ENCODE measurements at places on chromosomes 4 and X.

DNA sequence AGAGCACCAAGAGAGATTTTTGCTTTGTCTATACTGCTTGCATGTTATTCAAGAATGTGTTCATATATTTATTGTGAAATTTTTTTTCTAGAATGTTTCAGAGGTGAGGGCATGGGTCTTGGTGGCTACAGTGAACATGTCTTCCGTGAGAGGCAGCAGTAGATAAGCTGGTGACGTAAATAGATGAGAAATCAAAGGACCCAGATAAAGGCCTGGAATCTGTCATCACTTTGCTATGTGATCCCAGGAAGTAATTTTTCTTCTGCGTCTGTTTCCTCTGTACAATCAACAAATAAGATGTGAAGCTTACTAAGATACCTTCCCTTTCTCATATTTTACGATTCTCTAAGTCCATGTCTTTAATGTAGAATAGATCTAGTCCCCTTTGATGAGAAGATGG lies 129.1 kb downstream of the COL4A6 start:
- DNase-seq, result no peak

GRCh38 chr4:148353571-148353970 lies 88.6 kb downstream of the NR3C2 start:
- DNase-seq, result no peak

- DNase-seq, result no peak
Observed at GRCh38 chr4:62835631-62836030, 1573.6 kb downstream of the TECRL start.

DNA sequence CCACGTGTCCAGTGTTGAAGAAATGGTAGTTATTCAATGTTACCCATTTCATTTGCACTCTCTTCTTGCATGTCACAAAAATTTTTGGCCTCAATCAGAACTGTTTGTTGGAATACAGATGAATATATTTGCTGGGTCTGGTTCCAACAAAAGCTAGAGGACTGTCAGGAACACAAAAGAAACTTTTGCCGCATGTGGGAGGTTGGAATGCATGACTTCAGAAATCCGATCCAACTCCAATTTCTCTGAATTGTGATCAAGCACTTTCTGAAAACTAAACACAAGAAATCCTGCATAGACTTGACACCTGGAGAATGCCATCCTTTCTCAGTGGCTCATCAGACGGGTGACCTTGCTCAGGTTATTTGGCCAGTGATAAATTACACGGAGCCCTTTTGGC lies 15.4 kb downstream of the SETD7 start:
- no peak for DNase-seq

GRCh38 chrX:129609395-129609794 lies 45.4 kb downstream of the APLN start:
- DNase-seq, result no peak

- no peak for DNase-seq
Observed at GRCh38 chr4:69936566-69936965, 5.7 kb downstream of the CSN1S1 start.

DNA sequence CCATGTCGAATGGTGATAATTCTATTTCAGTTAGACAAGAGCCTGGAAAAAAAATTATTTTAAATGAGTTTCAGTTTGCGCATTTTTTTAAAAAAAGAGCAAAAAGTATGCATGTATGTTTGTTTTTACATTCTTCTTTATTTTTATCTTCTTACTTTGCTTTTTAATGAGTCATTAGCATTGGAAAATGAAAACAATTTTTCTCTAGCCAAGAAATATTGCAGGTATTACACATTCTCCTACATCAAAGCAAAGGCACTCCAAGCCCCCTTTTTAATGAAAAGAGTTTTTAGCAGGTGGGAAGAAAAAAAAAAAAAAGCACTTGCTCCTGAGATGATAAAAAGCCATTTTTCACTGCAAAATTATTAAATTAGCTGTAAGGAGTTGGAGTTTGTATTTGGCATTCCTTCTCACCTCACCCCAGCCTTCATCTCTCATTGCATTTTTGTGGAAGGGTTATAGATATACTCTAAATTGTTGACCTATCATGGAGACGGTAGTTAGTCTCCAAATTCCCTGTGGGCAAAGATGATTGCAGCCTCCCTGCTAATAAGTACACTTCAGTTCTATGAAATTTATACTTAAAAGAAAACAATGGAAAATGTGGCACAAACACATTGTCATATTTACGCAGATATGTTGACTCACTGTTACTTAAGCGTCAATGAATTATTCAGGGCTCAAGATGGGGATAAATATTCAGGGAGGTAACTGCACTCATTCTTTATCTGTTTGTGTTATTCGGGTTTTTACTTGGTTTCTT lies 43.8 kb downstream of the PALLD start:
- no peak for DNase-seq

GRCh38 chr4:75099321-75099720 lies 166.4 kb downstream of the PARM1 start:
- no peak for DNase-seq

DNA sequence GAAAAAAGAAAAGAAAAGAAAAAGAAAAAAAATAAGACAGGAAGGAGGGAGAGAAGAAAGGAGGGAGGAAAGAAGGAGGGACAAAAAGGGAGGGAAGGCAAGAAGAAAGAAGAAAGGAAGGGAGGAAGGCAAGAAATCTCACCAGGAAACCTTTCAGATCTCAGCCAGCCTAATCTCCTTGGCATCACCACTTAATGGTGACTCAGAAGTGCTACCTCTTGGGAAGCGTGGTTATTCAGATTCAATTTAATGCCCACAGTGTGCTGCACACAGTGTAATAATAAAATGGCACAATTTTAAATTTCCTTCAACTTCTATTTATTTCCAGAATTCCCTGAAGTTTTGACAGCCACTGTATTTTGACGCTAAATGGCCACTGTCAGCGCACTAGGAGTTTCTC lies 50.3 kb downstream of the DKK2 start:
- no peak for DNase-seq

DNA sequence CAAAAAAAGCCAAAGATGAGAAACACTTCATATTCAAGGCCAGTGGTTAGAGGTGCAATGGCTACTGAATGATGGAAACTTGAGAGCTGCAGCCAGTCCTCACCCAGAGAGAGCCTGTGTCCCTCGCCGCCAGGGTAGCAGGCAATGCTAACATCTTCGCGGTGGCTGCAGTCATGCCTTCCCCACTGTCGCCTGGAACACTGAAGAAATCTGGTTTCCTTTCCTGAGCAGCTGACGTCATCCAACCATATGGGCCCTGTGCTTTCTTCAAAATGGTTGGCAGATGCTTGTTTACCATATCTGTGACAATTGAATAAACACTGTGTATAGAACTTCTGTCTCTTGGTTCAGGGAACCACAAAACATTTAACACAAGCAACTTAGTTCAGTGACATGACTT lies 39.7 kb downstream of the PRSS12 start:
- DNase-seq, result no peak

DNA sequence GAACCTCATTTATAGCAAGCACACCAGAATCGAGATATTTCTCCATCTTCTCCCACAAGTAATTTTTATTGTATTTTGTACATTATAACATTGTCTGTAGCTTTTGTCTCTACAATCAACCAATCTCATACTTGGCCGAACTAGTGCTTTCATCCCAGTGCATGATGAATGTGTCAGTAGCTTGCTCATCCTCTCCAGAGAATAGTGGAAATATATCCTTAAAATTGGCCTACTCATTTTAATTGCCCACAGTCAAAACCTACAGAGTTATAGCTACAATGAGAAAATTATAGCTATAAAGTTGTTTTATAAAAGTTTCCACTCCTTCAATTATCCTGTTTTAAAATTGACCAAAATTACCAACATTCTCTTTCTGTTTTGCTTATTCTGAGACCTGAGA lies 103.8 kb downstream of the MAPK10 start:
- DNase-seq, result no peak

GRCh38 chrX:125089761-125090445 lies 229.8 kb upstream of the TEX13C start:
- no peak for DNase-seq

DNA sequence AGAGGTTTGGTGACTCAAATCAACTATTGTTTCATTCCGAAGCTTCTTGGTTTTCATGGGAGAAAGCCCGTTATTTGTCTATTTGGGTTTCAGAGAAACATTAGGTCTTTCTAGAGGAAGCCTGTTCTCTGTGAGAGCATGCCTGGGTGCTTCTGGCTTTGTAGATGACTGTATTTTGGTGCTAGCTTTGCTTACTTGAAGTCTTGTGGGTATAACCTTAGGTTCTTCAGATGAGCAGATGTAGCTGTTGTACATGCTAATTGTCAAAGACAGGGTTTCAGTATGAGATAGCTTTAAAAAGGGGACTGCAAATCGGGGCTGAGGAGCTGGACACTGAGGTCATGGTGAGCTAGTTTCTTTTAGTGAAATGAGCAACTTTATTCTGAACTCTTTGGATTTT lies 7.9 kb upstream of the STOX2 start:
- no peak for DNase-seq

- DNase-seq, result no peak
Observed at GRCh38 chr4:124135409-124135813, 577.1 kb downstream of the ANKRD50 start.

- DNase-seq, result no peak
Observed at GRCh38 chr4:153008578-153009199, 72.6 kb downstream of the FHDC1 start.

- no peak for DNase-seq
Observed at GRCh38 chr4:101158134-101158482, 189.2 kb downstream of the PPP3CA start.

DNA sequence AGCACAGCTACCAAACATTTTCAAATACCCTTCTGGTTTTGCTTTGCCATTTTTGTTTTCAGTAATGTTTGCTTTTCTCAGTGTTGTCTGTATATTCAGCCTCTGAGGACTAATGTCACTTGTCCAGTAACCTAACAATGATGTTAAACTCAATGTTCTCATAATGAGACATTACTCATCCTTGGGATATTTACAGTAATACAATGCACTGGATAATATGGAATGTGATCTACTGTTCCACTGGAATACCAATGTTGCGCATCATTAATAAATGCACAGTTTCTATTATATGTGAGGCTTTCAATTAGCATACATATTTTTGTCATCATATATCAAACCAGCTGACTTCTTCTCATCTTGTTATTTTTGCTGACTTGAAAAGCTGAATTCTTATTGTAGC lies 259.1 kb downstream of the SH2D1A start:
- no peak for DNase-seq

- no peak for DNase-seq
Observed at GRCh38 chrX:136497556-136498052, at the start of gene HTATSF1. Gene HTATSF1 (plus strand): TSS chrX:136497592. CDS start chrX:136497685, 93 bp downstream.

GRCh38 chr4:9845791-9846493 lies 64.5 kb downstream of the DRD5 start:
- DNase-seq, result no peak

- no peak for DNase-seq
Observed at GRCh38 chrX:107107459-107107858, 11.2 kb downstream of the RBM41 start.

- DNase-seq, result no peak
Observed at GRCh38 chr4:131488772-131489171, 1660.3 kb upstream of the PCDH10 start.

Measured in NAMALWA (cell line).